ENCODE measurements at places on chromosomes 1 and 21. TPM values are rescaled to one million over a fixed set of nuclear protein-coding genes. Genes with fewer than 3 reads are reported as not detected.

The TIAM1 gene
- 5.4 TPM for total RNA-seq

The S100A2 gene
- 0.34 TPM for total RNA-seq

DNA sequence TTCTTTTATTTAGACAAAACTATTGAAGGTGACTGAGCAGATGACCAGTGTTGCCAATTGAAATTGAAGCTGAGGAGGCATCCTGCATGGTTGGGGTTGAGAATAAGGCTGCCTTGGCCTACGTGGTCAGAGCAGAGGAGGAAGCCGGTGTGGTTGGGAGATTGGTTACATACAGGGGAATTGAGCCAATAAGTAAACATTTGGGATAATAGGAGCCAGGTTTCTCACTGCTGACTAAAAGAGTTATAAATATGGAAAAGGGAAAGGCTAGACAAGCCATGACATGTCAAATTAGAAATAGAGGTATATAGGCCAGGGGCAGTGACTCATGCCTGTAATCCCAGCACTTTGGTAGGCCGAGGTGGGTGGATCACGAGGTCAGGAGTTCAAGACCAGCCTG, 15.8 kb downstream of the SNX7 start:
- DNase-seq = no peak

DNA sequence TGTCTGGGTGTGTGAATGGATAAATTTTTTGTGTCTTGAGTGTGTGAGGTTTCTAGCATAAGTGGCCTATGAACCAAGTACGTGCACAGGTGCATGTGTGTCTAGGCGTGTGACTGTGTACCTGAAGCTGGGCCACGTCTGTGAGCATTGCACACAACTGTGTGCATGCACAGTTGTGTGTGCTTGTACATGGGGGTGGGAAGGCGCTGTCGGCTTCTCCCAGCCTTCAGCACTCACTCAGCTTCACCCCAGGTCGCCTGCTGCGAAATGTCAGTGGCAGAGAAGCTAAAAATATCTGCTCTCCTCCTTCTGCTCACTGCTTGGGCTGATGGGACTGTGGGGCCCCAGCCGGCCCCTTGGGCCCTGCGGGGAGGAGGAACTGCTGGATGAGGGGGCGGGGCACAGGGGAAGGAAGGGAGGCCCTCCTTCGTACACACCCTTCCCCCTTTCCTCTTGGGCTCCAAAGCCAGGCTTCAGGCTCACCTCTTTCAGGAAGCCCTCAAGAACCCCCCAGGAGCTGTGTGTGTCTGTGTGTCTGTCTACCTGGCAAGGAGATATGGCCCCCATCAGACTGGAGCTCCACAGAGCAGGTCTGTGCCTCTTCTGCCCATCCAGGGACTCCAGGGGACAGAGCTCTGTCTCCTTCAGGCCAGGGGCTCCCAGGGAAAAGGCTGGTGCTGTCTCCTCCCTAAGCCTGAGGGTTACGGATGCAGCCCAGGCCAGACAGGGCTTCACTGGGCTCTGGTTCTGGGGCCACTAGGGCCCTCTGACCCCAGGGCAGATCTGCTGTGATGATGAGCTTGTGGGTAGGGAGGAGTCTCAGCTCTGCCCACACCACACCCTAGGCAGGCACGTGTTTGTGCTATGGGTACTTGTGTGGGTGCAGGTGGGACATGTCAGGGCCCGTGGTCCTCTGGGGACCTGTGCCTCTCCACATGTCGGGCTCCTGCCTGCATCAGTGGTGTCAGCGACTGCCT, 35.6 kb upstream of the WASF2 start:
- no peak for DNase-seq

DNA sequence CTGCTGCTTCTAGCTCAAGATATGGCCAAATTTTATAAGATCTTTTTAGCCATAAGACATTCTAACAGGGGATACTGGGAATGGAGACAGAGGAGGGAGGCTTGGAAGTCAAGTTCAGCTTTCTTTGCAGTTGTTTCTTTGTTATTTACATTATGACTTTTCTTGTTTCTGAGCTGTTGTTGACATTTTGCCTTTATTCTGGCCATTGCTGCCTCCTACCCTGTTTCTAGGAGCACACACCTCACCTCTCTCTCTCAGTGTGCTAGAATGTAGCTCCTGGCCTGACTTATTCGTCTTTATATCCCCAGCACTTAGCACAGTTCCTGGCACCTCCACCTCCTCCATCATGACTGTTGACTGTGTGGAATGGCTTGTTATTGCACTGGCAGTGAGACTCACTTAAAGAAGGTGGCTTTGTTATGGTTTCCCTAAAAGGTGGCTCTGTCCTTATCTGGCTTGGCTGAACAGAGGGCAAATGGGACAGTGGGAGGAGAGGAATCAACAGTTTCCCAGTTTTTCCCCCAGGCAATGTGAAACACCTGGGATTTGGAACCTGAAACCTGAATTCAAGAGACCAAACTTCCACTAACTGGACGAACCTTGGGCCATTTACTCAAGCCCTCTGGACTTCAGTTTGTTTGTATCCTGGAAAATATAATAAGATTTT, 76.1 kb upstream of the PPP2R5A start:
- no peak for DNase-seq

The ATP1A2 gene
- 137 TPM for total RNA-seq

The FLAD1 gene
- total RNA-seq = 23.5 TPM

The GPATCH4 gene
- 22.6 TPM for total RNA-seq

GRCh38 chr1:234475167-234475793, 3.7 kb downstream of the TARBP1 start:
- DNase-seq = no peak

The TSSK3 gene
- total RNA-seq = 3.7 TPM

DNA sequence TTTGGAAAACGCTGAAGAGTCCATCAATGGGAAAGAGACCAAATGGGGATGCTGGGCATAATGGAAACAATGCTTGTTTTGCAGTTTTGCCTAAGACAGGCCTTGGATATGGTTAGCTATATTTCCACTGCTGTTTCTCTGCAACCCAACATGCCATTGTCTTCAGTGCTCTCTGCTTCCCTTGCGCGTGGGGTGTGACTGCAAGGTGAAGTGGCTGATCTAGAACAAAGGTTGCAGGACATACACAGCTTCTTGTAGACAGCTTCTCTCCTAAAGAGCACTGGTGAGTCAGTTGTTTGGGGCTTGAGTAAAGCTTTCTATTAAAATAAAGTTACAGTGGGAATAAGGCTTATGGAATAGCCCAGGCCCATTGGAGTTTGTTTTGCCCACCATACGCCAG, 33.0 kb downstream of the RUNX1 start:
- no peak for DNase-seq

- no peak for DNase-seq
Measured at GRCh38 chr21:32412162-32413014, at the start of gene EVA1C. Gene EVA1C, plus strand, starts transcription at chr21:32412706. Its CDS starts 148 bp downstream, at chr21:32412854.

DNA sequence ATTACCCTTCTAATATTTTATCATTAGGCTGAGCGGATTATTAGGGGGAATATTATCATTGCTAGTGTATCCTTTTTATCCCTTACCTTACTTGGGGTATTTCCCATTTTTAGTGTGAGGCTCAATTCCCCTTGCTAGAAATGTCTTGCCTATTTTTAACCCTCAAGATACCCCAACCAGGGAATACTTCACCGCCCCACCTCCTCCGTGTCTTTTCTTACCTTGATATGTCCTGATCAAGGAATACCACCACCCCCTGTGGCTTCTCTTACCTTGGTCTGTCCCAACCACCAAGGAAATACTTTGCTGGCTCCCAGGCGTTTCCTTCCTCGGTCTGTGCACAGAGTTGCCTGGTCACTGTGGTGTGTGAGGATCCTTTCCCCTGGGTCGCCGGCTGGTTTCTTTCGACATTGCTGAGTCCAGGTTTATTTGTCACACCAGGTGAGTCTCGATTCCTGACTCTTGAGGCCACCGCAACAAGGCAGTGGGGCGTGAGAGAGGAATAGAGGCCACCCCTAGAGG, 57.8 kb downstream of the SERINC2 start:
- no peak for DNase-seq

The PRDM15 gene
- total RNA-seq = 5.7 TPM

- no peak for DNase-seq
Measured at GRCh38 chr1:185850366-185850765, 116.2 kb downstream of the HMCN1 start.

The S100A7 gene
- not detected for total RNA-seq

DNA sequence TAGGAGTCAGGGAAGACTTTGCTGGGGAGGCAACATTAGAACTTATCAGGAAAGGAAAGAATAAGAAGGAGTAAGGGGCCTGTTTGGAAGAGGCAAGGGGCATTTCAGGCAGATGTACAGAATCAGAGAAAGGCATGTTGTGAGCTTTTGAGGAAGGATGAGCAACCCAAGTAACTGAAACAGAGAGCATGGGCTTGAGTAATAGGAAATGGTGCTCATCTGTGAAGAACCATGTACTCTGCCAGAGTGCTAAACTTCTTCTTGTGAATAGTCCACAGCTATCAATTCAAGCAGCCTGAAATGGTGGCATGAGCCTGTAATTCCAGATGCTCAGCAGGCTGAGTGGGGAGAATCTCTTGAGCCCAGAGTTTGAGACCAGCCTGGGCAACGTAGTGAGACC, 19.2 kb upstream of the PIGK start:
- no peak for DNase-seq

DNA sequence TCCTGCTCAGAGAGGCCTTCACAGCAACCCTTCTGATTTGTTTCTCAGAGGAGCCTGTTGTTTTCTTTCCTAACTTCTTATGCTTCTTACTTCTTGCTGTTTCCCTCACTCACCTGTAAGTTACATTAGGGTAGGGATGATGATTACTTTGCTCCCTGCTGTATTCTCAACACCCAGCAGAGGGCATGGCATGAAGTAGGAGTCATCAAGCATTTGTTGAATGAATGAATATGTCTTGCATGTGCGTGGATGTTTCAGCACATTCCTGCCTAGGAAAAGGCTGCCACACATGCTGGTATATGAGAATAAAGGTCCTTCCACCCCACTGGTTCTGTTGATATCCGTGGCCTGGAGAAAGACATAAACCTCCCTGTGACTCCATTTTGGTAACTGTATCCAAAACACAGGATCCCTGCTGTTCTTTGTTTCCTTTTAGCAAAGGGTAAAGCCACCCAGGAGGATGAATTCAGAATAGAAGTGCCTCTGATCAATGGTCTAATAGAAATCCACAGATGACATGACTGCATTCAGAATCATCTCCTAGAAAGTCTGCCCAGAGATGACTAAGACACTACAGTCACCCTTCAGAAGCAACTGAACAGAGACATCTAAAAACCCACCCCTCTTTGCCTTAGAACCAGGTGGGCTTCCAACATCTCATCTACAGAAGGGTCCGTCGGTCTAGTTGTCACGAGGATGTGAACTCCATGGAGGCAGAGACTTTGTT, 168.8 kb downstream of the ZSCAN20 start:
- DNase-seq = no peak

GRCh38 chr1:173871091-173871490, 2.9 kb downstream of the ZBTB37 start:
- DNase-seq = no peak

The IL19 gene
- total RNA-seq = not detected

- no peak for DNase-seq
Measured at GRCh38 chr1:92441697-92442342, 44.9 kb downstream of the GFI1 start.

DNA sequence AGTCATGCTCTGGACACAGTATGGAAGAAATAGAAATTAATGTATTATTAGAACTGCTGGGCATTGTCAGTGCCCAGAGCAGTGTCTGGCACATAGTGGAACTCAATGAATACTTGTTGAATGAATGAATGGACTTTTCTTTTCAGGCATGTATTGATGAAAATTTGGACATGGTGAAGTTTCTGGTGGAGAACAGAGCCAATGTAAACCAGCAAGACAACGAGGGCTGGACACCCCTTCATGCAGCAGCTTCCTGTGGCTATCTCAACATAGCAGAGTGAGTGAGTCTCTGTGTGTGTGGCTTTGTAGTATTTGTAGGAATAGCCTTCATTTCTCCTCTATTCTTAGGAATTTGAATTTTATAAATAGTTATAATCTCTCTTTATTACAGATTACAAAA, 68.1 kb downstream of the PPP1R12B start:
- DNase-seq = no peak

DNA sequence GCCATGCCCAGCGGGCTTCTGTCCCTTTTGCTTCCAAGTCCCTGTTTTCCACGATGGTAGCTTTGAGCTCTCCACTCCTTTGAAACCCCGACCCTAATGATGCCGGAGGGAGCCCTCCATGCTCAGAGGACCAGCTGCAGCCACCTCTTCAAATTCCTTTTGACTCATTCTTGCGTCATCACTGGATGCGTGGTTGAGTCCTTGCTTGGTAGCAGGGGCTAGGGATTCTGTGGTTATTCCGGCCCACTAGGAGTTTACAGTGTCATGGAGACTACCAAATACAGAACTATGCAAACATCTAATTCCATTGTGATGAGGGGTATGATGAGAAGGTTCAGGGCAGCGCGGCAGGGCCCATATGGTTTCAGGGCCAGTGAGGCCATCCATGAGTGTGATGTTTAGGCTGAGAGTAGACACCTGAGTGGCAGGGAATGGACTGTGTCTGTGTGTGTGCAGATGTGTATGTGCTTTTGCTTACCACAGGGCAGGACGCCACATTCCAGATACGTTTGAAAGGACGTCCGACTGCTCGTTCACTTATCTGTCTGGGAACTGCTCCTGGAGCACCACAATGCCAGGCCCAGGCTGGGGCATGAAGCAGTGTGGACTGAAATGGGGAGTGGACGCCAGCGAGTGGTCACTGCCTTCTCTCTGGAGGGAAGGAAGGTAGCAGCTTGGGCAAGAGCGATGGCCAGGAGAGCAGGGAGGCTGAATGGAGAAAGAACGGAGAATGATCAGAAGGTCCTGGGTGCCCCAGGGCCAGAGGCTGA, 30.4 kb upstream of the ZBTB21 start:
- no peak for DNase-seq

DNA sequence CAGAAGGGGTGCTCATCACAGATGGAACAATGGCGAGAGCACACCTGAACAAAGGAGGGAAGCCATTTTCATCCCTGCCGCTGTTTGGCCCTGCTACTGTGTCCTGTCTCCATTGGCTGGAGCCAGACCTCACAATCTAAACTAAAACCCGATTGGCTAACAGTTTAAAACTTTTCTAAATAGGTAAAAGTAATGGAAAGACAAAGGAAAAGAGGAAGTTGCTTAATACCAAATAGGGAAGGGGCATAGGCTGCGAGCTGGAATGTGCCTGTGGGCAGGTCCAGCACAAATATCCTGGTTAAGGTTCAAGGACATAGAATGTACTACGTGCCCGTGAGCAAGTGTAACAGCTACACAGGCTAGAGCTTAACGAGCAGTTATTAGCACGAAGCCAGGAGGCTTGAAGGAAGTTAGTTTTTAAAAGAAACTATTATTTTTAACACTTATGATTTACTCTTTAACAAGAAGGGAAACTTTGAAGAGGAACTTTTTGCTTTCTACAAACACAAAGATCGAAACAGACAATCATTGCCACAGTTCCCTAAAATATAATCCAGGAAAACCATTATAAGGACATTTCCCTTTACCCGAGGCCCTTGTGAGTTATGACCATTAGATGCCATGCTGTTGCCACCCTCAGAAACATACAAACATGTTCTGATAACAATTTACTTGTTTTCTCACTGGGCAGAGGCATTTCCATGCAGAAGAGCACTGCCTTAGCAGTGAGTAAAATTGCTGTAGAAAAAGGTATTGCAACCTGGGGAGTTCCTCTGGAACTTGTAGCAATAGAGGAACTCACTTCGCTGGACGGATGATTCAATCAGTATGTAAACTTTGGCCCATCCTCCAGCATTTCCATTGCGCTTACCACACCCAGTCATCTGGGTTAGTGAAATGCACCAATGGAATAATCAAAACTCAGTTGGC, 4.8 kb upstream of the PTTG1IP start:
- no peak for DNase-seq
